ENCODE measurements at places on chromosomes 2 and 18.
A peak's percentile ranks its signal among the peaks of the same experiment; 100 is the strongest.

DNA sequence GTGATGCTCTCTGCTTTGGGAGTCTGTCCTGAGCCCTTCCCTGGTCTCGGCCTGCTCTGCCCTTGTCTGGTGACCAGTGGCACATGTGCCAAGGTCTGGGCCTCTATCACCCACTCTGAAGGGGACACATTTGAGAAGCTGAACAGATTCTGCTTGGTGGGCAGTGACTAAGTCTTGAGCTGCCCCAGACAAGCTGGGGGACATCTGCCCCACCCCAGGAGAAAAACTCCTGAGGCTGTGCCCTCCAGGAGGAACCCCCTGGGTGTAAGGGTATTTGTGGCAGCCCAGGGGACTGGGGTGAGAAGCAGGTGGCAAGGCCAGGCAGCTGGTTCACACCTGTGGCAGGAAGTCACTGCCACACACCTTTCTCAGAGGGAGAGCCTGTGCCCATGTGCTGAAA is 342.1 kb downstream of the DYSF start:
- no peak for DNase-seq

GRCh38 chr2:45269149-45269793 is 260.0 kb upstream of the SIX2 start:
- no peak for DNase-seq

DNA sequence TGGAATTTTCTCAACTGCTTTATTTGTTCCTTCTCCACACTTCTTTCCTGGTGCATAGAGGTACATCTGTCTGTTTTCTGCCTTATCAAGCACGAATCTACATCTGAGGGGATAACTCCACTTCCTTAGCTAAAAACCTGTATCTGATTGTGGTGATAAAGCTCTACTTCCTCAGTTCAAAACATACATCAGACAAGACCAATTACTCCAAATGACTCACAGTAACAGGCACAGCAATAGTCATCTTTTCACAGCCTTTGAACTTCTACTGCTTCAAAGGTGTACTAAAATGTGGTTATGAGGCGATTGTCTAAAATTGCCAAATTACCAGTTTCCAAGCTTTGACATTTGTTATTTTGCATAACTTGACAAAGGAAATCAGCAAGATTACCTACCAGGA is 803.6 kb upstream of the ZEB2 start:
- DNase-seq = peak; percentile 82

DNA sequence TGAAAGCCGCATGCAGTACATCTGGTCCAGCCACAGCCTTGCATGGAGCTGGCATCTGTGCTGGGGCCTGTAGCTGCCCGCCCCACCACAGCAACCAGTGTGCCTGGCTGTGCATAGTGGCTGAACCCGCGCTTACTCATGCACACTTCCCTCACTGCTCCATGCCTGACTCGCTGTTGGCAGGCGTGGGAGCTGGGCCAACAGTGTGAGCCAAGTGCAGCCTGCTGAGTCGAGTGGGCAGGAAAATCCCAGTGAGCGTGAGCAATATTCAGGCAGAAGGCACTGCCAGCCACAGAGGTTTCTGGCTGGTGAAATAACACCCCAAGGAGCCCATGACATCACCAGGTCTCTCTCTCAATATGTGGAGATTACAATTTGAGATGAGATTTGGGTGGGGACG is 1674.1 kb upstream of the TMEFF2 start:
- DNase-seq = peak; percentile 55

DNA sequence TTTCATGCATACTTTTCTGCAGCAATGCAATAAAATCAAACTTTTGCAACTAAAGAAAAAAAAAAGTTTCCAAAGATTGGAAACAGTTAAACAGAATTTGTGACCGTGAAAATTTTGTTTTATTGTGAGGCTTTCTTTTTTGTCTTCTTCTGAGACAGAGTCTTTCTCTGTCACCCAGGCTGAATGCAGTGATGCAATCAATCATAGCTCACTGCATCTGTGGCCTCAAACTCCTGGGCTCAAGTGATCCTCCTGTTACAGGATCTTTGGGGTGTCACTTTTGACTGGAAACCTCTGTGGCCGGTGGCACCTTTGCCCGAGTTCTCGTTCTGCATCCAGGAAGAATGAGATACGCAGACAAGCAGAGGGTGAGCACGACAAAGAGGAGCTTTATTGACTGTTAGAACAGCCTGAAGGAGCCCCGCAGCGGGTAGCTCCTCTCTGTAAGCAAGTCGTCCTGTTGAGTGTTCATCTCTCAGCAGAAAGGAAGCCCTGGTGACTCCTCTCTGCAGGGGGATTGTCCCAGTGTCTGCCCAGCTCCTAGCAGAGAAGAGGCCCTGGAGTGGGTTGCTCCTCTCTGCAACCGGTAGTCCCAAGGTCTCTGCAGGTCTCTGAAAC is 16.9 kb upstream of the ILKAP start:
- no peak for DNase-seq

Measured in epithelial cell of esophagus (primary cell).